Activated naive CD4-positive, alpha-beta T cell treated with anti-CD3 and anti-CD28 coated beads, Interleukin-2, amount 50 U/mL, for 16 hours (primary cell): ENCODE measurements at places on chromosomes 2 and 18.

DNA sequence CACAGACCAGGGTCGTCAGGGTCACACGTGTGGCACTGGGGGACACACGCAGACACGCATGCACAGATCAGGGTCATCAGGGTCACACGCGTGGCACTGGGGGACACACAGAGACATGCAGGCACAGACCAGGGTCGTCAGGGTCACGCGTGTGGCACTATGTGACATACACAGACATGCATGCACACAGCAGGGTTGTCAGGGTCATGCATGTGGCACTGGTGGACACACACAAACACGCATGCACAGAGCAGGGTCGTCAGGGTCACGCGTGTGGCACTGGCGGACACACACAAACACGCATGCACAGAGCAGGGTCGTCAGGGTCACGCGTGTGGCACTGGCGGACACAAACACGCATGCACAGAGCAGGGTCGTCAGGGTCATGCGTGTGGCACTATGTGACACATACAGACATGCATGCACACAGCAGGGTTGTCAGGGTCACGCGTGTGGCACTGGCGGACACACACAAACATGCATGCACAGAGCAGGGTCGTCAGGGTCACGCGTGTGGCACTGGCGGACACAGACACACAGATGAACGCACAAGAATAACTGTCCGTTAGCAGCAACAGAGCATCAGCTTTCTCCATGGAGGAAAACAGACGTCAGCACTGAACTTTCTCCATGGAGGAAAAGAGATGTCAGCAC lies 34.9 kb downstream of the HDAC4 start:
- DNase-seq = no peak

GRCh38 chr2:68813596-68813995 lies 57.6 kb downstream of the BMP10 start:
- DNase-seq = no peak

DNA sequence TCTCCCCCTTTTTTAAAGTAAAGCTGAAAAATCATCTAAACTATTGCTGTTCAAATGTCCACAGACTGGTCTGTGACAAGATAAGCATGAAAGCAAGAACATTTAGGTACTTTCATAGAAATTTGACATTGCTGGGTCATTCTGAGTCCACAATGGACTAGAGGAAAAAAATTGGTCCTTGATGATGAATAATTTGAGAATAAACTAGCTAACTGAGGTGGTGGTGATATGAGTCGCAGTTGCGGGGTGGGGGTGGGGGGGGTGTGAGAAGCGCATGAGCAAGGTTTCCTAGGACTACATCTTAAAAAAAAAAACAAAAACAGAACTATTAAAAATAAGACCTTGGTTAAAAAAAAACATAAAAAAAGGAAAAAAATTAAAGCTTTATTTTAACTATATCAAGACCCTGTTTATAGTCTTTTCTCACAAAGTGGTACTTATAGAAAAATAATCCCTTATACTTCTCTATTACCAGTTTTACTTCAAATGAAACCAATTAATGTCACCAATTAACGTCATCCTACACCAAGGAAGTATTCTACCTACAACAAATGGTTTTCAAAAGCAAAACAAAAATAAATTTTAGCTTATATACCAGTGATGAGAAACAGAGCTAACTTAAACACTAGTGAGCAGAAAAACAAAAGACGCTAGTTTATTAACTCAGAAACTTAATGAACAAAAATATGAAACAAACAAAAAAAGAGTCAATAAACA lies 88.1 kb downstream of the ASXL2 start:
- DNase-seq = no peak

GRCh38 chr2:235951982-235952381 lies 216.2 kb downstream of the GBX2 start:
- no peak for DNase-seq

- no peak for DNase-seq
Measured at GRCh38 chr18:62682371-62682770, 33.0 kb upstream of the PHLPP1 start.

DNA sequence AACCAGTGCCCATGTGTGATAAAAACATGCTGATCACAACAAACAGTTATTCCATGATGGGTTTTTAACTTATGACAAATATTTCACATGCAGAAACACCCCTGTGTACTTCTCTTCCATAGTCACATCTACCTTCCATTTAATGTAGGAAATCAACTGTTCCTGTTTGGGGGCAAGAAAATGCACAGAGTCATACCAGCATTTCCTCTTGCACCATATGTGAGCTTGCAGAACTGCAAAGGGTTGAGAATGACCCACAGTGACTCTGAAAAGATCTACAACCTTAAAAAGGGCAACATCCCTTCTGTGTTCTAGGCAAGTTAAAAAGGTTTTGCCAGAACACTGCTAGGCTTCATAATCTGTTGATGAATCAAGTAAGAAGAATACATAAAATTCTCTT lies 9.9 kb downstream of the BMP10 start:
- DNase-seq = no peak

- no peak for DNase-seq
Measured at GRCh38 chr2:118667964-118668363, 179.5 kb downstream of the EN1 start.

GRCh38 chr18:3810296-3810695 lies 360.3 kb downstream of the TGIF1 start:
- no peak for DNase-seq
